ENCODE measurements at places on chromosomes 12 and 14.
A peak's percentile ranks its signal among the peaks of the same experiment; 100 is the strongest.

GRCh38 chr14:90815822-90816662 is at the start of gene TTC7B:
Gene TTC7B, minus strand, starts transcription at chr14:90816430. Its CDS starts 135 bp downstream, at chr14:90816295.
- DNase-seq = peak; percentile 71

GRCh38 chr12:49789992-49790391 is 38.2 kb downstream of the NCKAP5L start:
- DNase-seq = no peak

- no peak for DNase-seq
Measured at GRCh38 chr14:39276005-39276404, 42.3 kb downstream of the MIA2 start.

- no peak for DNase-seq
Measured at GRCh38 chr12:127150956-127151355, 1116.0 kb upstream of the TMEM132C start.

DNA sequence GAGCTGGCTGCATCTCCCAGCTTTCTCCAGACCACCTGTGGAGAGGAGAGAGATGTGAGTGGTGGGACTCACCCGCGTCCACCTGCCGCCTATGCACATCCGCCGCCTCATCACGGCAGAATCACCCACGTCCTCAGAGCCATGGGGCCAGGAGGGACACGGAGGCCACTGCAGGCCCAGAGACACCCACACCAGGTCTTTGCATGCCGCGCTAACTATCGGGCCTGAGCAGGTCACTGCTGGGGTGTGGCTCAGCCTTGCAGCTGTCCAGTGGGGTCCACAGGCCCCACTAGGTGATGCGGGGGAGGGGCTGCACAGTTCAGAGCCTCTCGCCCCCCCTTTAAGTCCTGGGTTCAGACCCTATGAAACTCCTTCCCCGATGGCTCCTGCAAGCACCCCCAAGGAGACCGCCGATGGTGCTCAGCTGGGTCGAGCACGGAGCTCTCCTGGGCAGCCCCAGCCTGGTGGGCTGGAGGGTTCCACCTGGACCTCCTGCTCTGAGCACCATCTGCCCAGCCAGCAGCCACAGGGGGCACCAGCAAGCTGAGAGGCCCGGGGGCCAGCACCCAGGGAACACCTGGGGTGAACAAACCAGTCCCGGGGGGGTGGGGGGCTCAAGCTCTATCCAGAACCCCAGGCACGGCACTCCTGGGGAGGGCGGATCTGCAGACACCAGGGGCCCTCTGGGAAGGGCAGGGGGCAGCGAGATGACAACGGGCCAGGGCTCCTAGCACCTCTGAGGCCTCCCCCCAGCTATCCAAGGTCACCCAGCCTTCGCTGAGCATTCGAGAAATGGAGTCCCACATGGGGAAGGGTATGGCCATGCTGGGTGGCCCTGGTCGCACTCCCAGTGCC is 34.3 kb downstream of the CCNK start:
- DNase-seq = no peak

- DNase-seq = no peak
Measured at GRCh38 chr12:80129895-80130530, 30.7 kb downstream of the OTOGL start.

DNA sequence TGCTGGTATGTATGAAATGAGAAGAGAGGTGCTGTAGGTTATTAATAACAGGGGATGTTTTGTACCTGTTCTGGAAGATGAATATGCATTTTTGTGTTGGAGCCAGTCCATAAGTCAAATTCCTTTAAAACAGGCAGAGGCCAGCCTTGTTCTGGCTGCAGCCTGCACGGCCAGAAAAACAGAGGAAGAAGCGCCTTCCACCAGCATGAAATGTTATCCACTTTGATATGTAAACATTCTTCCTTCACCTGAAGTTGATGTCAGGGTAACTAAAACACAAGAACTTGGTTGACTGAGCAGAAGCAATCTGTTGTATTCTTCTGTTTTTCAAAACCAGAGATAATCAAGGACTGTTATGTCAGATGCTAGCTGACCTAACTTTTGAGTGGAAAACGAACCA is 237.9 kb upstream of the PLEKHG7 start:
- no peak for DNase-seq

DNA sequence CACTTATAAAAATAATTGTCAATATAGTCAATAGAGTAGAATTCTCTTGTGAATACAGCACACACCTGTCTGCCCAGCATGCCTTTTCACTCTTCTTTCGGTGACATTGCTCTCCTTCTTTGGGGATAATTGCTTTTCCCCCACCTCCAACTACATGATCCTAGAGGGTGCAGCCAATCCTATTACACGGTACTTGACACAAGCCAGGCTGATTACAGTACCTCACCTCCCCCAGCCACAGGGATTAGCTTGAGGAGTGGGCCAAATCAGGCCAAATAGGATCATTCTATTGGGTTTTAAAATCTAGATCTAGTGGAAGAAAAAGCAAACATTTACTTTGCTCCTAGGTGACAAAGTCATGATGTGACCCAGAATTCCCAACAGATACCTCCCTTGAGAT is 16.8 kb upstream of the NFYB start:
- no peak for DNase-seq

DNA sequence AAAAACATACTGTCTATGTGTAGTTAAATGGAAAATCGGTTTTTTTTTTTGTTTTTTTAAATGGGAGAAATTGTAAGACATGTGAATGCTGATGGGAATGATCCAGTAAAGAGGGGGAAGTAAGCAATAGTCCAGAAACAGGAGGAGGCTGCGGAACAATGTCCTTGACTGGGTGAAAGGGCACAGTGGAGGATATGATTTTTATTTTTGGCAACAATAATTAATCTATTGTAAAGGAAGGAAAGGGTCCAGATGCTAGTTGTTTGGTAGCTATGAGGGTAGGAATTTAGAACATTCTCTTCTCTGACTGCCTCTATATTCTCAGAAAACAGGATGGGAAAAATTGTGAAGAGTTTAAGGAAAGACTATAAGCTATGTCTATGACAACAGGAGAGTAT is 76.6 kb downstream of the RPL10L start:
- no peak for DNase-seq

DNA sequence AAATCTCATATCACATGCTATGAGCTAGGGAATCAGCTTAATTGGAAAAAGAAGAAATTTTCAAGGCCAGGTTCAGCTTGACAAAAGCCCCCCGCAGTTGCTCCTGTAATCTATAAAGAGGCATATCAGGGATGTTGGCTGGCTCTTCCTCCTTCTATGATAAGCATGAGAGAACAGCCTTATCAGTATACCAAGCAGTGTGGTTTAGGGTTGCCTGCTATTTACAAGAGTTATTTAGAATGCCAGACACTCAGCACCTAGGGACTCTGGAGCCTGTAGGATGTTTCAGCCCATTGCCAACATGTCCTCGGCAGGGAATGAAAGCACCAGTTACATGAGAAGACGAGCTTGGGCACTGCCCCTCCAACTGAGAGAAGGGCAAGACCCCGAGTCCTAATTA is 89.5 kb upstream of the TMPO start:
- DNase-seq = no peak

GRCh38 chr14:46951103-46951502 is 299.5 kb upstream of the RPL10L start:
- no peak for DNase-seq
